NCI-H1417 (cell line): ENCODE measurements at places on chromosomes 5 and 9.

DNA sequence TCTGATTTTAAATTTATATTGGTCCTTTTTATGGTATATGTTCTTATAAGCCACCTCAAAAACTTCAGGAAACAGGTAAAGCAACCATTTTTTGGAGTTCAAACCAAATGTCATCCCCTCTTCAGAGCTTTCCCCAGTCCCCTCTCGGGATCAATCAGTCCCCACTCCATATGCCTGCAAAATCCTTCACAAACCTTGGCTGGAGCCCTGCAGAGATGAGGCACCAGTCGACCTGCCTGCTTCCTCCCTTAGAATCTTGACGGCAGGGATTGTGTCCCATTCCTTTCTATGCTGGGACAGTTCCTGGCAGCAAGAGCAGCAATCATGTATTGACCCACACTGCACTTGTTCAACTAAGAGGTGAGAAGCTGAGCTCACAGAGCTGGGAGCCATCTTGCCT lies 22.6 kb downstream of the B4GALT1 start:
- DNase-seq = no peak

DNA sequence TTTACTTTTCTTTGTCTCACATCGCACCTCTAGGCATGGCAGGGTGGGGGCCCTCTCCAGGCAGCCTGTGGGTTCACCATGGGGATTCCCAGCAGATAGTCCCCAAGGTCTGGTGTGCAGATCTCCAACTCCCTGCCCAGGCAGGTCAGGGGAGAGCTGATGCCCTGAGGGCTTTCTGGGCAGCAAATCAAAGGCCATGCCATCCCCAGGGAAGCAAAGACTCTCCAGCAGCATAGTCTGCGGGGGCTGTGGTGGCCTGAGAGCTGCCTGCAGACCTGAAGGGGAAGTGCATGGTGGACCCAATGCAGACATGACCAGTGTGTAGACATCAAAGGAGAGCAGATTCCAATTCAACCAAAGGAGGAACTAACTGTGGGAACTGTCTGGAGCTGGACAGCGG lies 7.7 kb downstream of the NEURL1B start:
- no peak for DNase-seq

- DNase-seq = no peak
Measured at GRCh38 chr5:99835791-99836190, 699.4 kb upstream of the FAM174A start.

- peak; percentile 33 for DNase-seq
Measured at GRCh38 chr5:90940227-90940995, 381.8 kb downstream of the ADGRV1 start.

- no peak for DNase-seq
Measured at GRCh38 chr5:139148306-139148705, 49.9 kb downstream of the SIL1 start.

DNA sequence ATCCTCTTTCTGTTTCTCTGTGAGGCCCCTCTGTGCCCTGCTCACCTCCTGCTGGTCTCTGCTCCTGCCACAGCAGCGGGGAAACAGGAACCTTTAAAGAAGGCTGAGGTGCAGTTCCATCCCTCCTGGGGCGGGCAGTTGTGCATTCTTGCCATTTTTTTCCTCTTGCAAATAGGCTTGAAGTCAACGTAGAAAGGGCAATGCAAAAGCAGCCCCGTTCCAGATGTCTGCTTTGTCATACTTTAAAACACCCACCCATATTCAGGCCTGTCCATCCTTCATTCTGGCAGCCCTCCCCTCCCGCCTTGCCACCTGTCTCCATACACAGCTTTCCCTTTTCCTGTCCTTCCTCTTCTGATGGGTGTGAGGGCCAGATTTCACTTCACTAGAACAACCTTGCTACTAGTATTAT lies 65.4 kb upstream of the KLF9 start:
- DNase-seq = no peak

- no peak for DNase-seq
Measured at GRCh38 chr5:163976696-163977095, 471.3 kb downstream of the MAT2B start.

DNA sequence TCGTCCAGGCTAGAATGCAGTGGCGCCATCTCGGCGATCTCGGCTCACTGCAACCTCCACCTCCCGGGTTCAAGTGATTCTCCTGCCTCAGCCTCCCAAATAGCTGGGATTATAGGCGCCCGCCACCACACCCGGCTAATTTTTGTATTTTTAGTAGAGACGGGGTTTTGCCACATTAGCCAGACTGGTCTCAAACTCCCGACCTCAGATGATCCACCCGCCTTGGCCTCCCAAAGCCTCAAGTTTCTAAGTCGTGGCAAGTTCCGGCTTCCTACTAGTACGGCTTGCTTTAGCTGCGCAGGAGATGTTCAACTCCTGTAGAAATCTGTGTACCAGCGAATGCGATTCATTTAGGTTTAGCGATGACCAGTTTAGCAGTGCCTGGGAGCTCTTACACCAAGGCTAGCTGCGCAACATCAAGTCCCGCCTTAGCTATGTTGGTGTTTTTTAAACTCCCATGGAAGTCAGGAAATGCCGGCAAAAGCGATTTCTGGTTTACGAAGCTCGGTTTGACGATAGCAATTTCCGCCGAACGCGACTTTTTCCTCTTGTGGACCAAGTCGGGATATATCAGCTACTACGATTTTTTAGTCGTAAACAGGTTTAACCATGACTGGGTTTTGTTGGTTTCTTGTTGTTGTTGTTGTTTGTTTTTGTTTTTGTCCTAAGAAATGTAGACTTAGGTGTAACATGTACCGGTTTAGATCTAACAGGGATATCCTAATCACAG lies 46.4 kb downstream of the ANXA2R start:
- no peak for DNase-seq

DNA sequence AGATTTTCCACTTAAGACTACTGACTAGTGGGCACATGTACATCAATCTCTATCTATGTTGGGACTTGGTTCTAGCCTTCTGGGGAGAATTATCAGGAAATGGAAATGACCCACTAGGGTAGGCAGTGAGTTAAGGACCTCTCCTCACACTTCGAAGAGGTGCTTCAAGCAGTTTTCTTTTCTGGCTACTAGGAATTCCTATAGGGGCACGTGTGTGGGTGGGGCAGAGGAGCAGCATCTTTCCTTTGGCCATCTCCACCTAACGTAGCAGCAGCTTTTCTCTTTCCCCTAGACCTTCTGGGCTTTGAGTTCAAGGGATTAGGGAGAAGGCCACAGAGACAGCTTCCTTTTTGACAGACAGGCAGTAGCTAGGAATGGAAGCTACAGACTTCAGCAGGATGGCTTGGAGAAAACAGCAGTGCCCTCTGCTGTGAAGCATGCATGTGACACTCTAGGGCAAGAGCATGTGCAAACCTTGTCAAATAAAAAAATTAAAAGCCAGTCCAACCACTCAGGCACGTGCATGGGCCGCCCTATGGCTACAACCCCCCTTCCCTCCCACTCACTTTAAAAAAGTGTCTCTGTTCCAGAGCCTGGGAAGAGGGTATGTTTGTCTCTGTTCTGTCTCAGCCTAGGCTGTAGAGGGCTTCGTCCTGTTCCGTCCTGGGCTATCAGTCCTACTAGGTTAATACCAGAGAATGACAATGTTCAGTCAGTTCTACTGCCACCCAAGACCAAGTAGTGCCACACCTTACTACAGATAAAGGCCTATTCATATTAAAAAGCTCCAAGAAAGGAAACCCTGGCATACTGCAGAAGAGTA lies 8.7 kb upstream of the GFRA3 start:
- DNase-seq = peak; percentile 4

GRCh38 chr5:33422191-33422590 lies 18.6 kb upstream of the TARS1 start:
- DNase-seq = no peak

- DNase-seq = peak; percentile 84
Measured at GRCh38 chr5:40904205-40904993, 4.9 kb upstream of the C7 start.

DNA sequence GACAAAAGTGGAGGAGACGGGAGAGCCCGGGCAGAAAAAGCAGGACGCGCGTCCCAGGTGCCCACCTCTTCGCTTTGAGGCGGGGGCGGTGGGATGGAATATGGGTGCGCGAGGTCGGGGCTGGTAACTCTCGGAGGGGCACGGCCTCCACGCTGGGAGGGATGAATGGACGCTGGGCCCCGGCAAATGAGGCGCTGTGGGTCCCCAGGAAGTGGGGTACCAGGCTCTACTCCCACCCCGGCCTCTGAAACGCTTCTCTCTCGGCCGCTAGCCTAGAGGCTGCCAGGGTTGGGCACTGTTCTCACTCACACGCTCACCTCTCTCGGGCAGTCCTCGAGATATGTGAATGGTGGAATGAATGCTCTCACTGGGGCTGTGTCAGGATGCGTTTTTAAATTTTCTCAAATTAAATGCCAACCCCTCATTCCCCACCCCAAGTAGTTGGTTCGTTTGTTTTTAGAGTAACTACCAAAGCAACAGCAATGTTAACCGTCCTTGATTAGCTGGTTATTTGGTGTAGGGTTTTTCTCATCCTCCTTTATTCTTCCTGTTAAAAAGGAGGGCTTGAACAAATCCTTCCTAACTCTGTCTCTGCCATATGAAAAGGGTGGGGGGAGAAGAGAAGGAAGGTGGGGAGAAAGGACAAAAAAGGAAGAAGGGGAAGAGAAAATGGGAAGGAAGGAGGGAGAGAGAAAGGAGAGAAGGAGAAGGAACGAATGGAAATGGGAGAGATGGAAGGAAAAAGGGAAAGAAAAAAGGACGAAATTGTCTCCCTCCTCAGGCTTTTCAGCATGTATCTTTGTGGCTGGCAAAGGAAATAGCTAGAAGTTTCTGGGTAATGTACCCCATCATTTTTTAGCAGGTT lies 1.3 kb upstream of the EBF1 start:
- DNase-seq = no peak

DNA sequence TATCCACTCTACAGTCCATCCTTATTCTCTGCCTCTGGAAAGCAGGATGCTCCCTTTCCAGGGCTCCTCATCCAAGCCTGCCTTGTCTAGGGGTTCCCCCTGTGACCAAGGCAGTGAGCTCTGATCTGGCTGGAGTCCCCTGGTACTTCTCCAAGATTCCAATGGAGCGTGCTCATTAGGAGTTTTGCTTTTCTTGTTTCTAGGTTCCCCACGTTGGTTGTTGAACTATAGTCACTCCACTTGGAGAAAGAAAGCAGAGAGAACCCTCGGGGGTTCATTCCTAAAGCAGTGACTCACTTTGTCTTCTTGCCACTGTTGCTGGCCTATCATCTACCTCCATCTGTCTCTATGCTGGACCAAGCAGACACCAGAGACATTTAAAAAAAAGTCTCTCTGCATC lies 192.6 kb downstream of the TLE4 start:
- DNase-seq = no peak

DNA sequence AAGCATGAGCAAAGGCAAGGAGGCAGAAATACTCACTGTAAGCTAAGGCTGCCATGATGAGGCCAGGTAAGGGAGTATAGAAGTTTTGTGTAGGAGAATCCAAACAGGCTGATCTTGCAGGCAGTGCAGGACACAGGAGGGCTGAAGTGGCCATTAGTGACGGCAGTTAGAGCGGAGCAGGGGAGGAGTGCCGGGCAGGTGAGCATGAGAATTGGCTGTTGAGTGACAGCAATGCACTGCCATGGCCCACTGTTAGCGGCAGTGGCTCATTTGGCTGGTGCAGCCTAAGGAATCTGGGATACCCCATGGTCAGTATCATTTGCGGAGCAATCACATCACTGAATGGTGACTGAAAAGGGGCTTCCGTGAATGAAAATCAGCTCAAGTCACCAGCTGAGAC lies 22.8 kb downstream of the RGS3 start:
- no peak for DNase-seq

DNA sequence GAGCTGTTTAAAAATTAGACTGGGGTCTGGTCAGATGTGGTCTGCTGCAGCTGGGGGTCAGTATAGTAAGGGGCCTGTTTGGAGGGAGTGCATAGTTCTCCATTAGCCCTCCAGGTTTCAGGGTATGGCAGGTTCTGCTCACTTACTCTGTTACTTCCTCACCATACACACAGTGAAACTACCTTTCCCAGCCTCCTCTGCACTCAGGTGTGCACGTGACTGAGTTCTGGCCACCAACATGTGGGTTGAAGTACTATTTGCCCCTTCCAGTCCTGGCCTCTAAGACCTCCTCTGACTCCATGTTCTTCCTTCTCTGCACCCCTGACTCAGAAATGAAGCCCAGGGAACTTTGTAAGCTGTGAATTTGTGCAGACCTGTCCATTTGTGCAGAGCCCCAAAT lies 190.5 kb upstream of the CLINT1 start:
- no peak for DNase-seq

DNA sequence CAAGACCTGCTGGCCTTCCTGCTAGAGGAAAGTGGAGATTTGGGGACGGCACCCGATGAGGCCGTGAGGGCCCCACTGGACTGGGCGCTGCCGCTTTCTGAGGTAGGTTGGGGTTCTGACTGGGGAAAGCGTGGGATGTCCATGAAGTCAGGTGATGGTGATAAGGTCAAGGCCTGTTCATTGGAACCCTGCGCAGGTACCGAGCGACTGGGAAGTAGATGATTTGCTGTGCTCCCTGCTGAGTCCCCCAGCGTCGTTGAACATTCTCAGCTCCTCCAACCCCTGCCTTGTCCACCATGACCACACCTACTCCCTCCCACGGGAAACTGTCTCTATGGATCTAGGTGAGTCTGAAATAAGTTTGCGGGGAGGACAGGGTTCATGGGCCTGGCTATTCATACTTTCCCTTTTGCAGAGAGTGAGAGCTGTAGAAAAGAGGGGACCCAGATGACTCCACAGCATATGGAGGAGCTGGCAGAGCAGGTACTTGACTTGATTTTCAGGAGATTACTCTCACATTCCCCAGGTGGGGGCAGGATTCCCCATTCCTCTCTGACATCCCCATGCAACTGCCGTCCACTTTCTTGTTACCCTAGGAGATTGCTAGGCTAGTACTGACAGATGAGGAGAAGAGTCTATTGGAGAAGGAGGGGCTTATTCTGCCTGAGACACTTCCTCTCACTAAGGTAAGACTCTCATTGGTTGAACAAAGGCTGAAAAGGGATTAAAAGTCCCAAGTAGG lies 505 bp downstream of the CREB3 start:
- no peak for DNase-seq

- no peak for DNase-seq
Measured at GRCh38 chr5:91652678-91653077, 269.6 kb upstream of the ARRDC3 start.

DNA sequence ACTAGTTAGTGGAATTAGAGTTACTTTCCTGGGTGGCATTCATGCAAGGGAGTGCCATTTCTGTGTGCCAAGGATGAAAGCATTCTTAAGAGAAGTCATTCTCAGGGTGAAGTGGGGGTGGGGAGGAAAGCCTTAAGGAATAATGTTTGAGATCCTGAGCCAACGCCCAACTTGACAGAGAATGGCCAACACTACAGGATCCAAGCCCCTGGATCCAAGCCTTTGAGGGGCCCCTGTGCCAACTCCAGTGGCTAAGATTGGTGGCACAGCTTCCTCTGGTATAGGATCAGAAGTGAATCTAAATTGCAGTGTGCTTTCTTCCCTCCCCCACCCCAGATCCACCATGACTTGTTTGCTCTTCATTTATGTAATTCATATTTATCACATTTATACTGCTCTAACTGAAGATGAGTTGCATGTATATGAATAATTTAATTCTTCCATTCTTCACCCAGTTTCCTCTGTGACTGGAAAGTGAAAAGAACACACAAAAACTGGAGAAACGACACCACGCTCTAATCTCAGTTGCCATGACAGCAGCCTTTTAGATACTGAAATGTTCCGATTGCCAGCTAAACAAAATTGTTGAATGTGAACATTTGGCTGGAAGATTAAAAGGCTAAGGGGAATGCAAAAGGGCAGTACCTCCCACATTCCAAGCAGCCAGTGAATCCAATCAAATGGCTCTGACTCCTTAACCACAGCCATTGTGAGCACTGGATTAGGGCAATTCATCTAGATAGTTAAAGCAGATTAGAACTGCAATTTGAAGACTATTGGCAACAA lies 4.5 kb downstream of the ZNF608 start:
- peak; percentile 2 for DNase-seq

- DNase-seq = no peak
Measured at GRCh38 chr5:178668579-178668978, 41.7 kb upstream of the CLK4 start.

- no peak for DNase-seq
Measured at GRCh38 chr9:93167185-93167584, 16.8 kb upstream of the WNK2 start.
